Activated CD8-positive, alpha-beta memory T cell treated with anti-CD3 and anti-CD28 coated beads, Interleukin-2, amount 10 ng/mL, durations not matched to agents 7 days and 5 days (primary cell): ENCODE measurements at places on chromosomes 7 and 10. TPM values are rescaled to one million over a fixed set of nuclear protein-coding genes. Genes with fewer than 3 reads are reported as not detected.

DNA sequence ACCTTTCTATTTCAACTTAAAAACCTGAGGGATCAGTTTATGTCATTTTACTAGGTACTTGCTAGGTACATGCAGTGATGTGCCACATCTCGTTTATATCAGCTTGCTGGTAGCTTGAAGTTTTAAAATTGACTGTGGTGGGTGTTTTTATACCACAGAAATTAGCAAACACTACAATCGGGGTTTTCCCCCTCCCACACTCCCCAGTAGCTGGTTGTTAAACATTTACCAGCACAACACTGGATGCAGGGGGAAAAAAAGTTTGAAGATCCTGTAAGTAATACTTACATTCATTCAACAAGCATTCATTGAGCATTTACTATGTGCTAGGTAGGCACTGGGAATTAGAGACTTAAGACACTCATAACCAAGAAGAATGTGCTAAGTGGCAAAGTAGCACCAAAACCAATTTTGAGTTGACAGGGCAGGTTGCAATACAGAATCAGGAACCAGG, 32.6 kb downstream of the USP6NL start:
- no peak for DNase-seq

DNA sequence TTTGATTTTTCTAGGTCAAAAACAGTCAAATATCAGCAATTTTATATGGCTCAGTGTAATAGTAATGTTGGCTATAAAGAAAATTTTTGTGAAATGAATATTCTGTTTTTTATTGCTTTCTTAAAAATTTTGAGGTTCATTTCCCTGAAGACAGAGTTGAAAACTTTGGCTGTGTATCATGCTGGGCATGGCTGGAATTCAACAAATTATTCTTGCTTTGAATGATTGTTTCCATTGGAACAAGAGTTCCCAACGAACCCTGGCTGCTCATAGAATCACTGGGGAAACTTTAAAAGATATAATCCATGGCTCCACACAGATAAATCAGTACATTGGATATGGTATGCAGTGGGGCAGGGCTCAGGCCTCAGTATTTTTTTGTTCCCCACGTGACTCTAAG, 118.6 kb downstream of the PLCE1 start:
- no peak for DNase-seq

- DNase-seq = no peak
Measured at GRCh38 chr10:126278851-126279250, 109.4 kb downstream of the ADAM12 start.

LRRTM3 gene
- total RNA-seq = not detected

NET1 gene
- 48.8 TPM for total RNA-seq
